ENCODE measurements at places on chromosomes 2 and 18. TPM values are rescaled to one million over a fixed set of nuclear protein-coding genes. Genes with fewer than 3 reads are reported as not detected.

DNA sequence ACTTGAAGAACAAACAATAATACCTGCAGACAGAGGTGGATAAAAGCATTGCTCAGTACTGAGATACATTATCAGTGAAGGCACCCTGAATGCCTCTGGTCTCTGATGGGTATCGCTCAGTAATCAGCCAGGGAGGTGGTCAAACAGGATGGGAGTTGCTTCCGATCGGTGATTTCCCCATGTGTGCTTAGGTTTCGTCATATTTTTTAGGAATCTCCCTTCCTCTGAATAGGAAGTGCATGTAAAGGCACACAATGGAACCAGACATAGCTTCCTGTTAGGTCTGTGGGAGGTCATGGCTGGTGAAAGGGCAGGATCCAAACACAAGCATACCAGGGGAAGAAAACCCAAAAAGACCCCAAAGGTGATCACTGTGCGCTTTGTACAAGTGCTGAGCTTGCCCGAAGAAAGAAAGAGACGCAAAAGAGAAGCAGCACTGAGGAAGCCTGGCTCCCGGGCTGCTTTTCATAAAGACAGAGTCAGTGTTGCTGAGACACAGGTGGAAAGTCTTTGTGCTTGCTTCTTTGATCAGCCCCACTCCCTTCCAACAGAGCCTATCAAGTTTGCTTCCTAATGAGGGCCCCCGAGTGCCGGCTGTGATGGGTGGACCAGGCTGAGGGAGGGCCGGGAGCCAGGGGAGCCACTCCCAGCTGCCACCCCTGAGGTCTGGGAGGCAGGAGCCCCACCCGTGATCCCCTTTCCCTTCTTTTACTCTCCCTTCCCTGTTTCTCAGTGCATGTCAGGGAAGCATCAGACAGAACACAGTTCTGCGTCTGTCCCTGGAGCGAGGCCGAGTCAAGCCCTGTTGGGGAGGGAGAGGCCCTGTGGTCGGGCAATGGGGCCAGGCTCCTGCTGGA, 138.2 kb downstream of the SH3RF3 start:
- DNase-seq: no peak

DNA sequence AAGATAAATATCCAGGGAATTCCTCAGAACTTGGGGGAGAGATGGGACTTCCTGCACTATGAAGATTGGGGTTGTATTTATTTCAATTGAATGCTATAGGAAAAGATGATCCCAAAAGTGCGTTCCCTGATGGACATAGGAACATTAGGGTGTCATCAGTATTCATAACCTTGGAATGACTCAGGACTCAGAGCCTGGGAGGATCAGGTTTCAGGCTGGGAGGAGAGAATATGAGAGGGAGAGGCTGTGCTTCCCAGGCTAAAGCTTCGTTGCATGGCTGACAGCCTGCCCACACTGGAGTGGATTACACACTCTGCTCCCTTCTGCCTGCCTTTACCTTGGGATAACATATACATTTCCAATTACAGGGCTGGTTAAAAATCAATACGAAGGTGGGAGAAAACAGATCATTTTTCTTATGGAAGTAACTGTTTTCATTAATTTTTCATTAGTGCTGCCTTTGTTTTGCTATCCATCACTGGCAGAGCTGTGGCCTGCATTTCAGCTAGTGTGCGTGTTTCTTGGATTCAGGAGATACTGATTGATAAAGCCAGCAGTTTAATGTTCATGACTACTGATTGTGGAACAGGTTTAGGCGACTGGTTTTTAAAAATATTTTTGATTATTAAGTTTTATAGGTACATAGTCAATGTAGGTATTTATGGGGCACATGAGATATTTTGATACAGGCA, 118.7 kb downstream of the KCTD1 start:
- no peak for DNase-seq

GRCh38 chr18:24633121-24633520, 172.7 kb downstream of the HRH4 start:
- DNase-seq: no peak

DNA sequence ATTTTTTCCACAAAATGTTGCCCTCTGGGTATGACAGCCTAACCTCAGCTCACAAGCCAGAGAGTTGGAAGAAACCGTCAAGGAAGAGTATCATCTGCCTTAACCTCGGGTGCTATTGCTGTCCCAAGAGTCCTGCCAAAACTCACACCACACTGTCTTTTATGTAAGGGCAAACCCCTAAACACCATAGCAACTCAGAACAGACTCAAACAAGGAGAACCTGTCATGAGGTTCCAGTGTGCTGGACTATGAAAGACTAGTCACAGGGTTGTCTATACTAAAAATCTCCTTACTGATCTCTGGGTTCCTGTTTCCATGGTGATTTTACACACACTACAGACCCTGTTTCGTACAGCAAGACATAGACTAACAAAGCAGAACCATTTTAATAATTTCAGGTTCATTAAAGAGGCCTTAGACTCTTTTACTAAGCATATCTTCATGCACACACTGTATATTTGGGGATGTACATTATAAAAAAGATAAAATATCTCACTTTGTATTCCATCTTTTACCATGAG, 159.8 kb downstream of the PKP4 start:
- DNase-seq: no peak

Gene CRYGD
- polyA plus RNA-seq: 7.1 TPM
